ENCODE measurements at places on chromosomes 3 and 15.

- DNase-seq = peak; percentile 9
These were observed 202.8 kb downstream of the SV2B start for GRCh38 chr15:91302588-91303439.

- no peak for DNase-seq
These were observed 59.5 kb upstream of the RYK start for GRCh38 chr3:134309987-134310700.

DNA sequence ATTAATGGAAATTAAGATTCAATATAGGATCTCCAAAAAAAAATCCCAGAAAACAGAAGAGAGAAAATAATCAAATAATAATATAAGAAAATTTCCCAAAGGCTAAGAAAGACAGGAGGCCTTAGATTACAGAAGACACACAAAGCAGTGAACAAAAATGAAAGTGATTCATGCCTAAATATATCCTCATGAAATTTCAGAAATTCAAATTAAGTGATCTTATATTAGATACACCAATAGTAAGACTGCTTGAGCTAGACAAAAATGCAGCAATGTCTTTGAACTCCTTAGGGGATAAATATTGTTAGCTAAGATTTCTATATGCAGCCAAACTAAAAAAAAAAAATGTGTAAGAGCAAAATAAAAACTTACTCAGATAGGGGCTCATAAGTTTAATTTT is 44.6 kb upstream of the ARPP21 start:
- no peak for DNase-seq

DNA sequence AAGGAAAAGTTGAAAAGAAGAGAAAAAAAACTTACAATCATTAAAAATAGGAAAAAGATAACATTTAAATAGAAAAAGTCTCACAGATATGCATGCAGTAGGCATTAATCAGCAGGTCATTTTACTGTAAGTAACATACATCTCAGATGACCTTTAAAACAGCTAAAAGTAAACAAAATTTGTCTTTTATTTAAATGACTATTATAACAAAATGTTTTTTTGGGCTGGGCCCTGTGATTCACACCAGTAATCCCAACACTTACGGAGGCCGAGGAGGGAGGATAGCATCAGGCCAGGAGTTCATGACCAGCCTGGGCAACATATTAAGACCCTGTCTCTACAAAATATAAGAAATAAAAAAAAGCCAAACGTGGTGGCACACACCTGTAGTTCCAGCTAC is 14.7 kb downstream of the IQGAP1 start:
- no peak for DNase-seq

- DNase-seq = no peak
These were observed 29.2 kb downstream of the CPN2 start for GRCh38 chr3:194321693-194322640.

DNA sequence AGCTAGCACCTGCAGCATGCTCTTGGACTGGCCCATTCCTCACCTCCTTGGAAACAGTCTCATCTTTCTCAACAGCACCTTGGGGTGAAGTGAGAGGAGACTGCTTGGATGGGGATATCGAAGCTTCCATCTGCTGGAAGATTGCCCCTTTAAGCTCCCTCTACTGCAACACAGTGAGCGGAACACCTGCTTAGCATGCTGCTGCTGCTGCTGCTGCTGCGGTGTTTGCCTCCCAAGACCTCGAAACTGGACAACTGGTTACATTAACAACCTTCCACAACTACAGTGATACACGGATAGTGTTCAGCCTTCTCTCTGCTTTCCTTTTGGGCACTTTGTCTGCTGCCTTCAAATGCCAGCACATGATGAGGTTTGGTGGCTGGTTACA is 253.9 kb upstream of the LYSMD4 start:
- no peak for DNase-seq

DNA sequence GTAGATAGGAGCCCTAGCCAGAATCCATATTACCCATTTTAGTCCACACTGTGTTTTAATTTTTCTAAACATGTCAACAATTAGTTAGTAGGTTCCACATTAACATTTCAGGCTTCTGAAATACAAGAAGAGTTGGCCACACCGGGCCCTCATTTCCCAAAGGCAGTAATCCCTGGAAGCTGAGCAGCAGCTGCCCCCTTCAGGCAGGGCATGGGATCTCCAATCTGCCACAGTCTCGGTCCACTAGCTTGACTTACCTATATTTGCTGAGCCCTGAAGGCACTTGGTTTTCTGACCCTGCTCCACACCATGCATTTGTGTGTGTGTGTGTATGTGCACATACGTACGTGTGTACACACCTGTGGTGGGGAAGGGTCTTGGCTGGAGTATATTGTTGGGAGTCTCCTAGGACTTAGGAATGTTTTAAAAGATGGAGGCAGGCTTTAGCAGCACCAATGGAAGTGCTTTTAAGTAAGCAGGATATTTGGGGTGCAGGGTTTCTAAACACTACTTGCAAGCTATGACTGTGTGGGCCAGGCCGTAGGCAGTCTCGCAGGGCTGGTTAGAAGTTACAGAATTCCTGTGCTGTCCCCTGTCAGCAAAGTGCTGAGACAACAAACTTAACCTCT is 71.2 kb upstream of the SOX14 start:
- DNase-seq = no peak

GRCh38 chr3:173140986-173141385 is at the start of gene SPATA16:
TSS of gene SPATA16 (minus strand) at chr3:173141235. CDS start at chr3:173117731, 23,504 bp downstream.
- DNase-seq = no peak

- DNase-seq = no peak
These were observed 10.3 kb downstream of the TM2D3 start for GRCh38 chr15:101641894-101642293.

GRCh38 chr3:13040361-13041074 is 32.7 kb downstream of the IQSEC1 start:
- DNase-seq = no peak

DNA sequence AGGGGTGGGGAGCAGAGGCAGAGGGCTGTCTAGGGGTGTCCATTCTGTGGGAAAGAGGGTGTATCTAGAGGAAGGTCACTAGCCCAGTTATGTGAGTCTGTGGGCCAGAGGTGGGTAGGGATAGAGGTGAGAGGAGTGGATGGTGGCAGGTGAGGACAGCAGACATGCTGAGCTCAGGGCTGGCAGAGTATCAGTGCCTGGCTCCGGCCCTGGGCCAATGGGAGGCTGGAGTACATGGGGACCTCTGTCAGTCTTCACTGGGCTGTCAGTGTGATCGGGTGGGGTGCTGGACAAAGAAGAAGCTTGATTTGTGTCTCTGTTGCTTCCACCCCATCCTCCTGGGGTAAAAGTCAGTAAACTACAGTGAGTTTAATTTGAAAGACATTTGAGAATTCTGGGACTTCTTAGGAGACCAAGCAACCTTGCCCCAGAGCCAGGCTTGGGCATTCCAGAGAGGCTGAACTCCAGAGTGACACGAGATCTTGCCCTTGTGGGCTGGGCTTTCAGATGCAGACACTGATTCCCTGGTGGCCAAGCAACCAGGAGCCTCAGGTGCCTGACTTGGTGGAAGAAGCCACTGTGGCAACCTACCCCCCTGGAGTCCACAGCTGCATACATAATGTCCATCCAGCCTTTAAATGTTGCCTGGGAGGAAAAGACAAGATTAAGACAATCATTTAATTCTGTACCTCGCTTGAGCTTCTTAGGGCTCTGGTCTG is 60.7 kb downstream of the EXOG start:
- DNase-seq = no peak

- no peak for DNase-seq
These were observed 54.8 kb downstream of the LIPC start for GRCh38 chr15:58486564-58486963.

- DNase-seq = no peak
These were observed 442.9 kb downstream of the EDEM1 start for GRCh38 chr3:5630406-5630805.

- DNase-seq = no peak
These were observed 75.9 kb downstream of the MYO9A start for GRCh38 chr15:72042054-72042453.

DNA sequence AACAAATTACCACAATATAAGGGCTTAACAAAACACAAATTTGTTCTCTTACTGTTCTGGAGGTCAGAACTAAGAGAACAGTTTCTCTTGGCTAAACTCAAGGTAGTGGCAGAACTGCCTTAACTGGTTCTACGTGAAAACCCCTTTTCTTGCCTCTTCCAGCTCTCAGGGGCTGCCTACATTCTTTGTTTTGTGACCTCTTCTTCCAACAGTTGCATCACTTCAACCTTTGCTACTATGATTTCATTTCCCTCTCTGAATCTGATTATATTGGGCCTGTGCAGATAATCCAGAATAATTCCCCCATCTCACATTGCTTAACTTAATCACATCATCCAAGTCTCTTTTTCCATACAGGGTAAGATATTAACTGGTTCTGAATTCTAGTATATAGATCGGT is 624.6 kb downstream of the ZPLD1 start:
- no peak for DNase-seq

- DNase-seq = no peak
These were observed 43.2 kb upstream of the BOC start for GRCh38 chr3:113167825-113168801.

- no peak for DNase-seq
These were observed 104.5 kb downstream of the IGF2BP2 start for GRCh38 chr3:185720326-185720725.

- DNase-seq = no peak
These were observed 25.7 kb upstream of the APH1B start for GRCh38 chr15:63251701-63252100.

DNA sequence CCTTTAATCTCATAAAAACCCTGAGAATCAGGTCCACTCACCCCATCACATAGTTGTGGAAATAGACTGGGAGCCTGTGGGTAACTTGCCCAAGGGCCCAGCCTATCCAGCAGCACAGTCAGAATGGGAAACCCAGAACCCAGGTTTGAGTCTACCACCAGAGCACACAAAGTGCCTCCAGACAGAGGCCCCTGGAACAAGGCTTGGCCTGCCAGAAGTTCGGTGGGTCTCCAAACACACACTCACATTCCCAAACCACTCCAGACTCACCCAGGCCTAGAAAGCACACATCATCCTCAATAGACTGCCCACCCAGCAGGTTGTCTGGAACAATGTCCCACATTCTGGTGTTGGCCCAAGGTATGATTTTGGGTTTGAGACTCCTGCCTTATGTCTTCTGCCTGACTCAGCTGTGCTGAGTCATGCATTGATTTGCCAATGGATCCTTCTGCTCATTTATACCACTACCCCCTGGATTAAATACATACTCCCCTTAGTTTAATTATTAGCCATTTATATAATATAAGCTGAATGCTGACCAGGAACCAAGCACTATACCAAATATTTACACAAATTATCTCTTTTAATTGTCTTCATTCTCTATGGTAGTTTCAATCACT is 4.5 kb downstream of the SLC12A8 start:
- DNase-seq = no peak

DNA sequence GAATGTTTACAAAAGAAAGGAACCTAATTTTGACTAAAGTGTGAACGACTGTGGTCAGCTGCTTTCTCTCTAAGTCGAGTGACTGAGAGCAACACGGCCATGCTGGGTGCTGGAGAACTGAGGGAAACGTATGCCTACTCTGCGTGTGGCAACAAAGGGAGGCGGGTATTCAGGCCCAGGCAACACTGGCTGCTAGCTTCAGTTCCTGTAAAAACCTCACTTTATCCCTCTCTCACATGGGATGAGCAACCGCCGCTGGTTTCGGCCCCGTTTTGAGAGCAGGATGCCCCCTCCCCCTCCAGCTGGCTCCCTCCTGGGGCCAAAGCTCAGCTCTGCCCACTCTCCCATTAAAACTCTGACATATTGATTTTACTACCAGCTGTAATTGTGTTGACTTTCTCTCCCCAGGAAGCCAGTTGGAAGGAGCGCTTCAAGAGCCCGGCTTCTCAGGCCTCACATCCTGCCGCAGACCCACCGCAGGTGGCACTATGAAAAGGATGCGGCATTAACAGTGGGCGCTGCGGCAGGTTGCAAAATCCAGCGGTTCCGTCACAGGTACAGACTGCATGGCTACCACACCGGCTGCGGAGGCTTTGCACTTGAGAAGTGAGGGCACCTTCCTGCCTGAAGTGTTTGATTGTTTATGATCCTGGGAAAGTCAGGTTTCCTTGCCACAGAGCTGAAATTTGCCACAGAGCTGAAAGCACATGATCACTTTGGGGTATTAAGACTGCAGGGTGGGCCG is 12.7 kb downstream of the PLXND1 start:
- DNase-seq = no peak

DNA sequence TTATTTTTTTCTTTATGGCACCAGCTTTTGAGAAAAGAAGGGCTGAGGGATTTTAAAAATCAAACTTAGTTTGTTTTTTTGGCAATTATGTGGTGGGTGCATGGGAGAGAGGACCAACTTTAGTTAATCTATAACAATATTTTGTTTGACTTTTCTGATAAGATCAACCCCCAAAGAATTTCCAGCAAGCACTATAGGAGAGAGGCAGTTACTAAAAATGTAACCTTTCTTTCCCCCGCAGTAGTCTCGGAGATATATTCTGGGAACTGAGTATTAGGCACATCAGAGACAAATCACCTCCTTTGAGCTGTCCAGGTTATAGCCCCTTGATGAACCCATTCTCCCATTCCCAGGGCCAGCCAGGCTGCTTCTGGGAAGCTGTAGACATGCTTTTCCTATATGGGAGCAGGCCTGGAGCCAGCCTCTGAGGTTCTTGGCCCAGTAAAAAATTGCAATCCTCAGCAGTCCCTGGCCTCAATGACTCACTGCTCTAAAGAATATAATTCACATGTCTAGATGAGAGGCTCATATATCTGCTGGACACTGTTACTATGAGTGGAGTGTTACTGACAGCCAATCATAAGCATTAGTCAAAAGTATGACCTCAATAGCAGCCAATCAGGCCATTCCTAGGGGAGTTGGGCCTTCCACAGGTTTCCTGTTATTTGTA is 138.3 kb upstream of the AGBL1 start:
- no peak for DNase-seq

- no peak for DNase-seq
These were observed 302.9 kb downstream of the SATB1 start for GRCh38 chr3:18122264-18122663.

DNA sequence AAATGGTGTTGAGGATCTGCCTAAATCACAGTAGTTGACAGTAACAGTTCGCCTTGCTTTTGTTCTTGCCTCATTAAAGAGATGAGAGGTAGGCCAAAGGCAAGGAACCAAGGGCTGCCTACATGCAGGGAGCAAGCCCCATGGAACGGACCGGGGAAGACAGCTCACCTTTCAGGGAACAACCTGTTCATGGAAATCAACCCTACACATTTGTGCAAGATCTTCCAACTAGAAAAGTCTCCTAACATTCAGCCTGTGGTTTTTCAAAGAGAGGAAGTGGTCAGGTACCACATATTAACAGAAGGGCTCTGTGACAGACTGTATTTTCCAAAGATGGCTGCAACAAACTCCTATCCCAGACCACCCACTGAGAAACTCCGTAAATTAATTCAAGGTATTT is 1031.8 kb upstream of the NR2F2 start:
- DNase-seq = no peak

- no peak for DNase-seq
These were observed 65.6 kb downstream of the NIPA2 start for GRCh38 chr15:22903961-22904534.

Measured in AG04449 (cell line).